ENCODE measurements at places on chromosomes 7 and 10.
A peak's percentile ranks its signal among the peaks of the same experiment; 100 is the strongest.

- DNase-seq, result peak; percentile 34
Observed at GRCh38 chr7:32516551-32517100, 21.3 kb downstream of the AVL9 start.

- peak; percentile 99 for DNase-seq
Observed at GRCh38 chr7:131188367-131189339, 139.0 kb upstream of the MKLN1 start.

- no peak for DNase-seq
Observed at GRCh38 chr10:88915781-88916180, 35.7 kb downstream of the STAMBPL1 start.

- peak; percentile 19 for DNase-seq
Observed at GRCh38 chr7:119482209-119482608, 790.8 kb upstream of the KCND2 start.

- DNase-seq, result peak; percentile 26
Observed at GRCh38 chr7:108083980-108084379, 46.2 kb downstream of the LAMB4 start.

GRCh38 chr10:59138052-59138451, 38.4 kb upstream of the PHYHIPL start:
- no peak for DNase-seq

DNA sequence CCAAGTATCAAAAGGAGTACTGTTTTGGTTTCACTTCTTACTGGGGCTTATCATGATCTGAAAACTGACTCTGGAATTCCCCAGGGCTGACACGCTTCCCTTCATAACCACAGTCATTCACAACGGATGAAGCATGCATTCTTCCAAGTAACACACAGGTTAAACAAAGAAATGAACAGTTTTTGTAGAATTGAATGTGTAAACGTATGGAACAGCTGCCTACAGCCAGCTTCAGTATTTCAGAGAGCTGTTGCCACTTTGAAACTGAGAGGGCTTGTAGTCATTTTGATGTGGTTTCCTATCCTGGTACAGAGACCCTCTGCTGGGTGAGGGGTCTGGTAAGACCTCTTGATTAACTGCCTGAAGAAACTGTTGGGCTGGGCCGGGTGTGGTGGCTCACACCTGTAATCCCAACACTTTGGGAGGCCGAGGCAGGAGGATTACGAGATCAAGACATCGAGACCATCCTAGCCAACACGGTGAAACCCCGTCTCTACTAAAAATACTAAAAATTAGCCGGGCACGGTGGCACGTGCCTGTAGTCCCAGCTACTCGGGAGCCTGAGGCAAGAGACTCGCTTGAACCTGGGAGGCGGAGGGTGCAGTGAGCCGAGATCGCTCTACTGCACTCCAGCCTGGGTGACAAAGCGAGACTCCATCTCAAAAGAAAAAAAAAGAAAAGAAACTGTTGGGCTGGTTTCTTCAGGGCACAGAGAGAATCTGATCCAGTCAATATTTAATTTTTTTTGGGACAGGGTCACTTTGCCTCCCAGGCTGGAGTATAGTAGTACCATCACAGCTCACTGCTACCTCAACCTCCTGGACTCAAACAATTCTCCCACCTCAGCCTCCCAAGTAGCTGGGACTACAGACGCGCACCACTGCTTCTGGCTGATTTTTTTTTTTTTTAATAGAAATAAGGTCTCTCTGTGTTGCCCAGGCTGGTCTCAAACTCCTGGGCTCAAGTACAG, 4.7 kb downstream of the NFE2L3 start:
- DNase-seq, result peak; percentile 90

GRCh38 chr7:67907792-67908191, 911.2 kb downstream of the TYW1 start:
- no peak for DNase-seq

- DNase-seq, result no peak
Observed at GRCh38 chr10:124164264-124164663, 70.9 kb upstream of the CHST15 start.

GRCh38 chr10:102863660-102864059, 5.6 kb upstream of the AS3MT start:
- DNase-seq, result no peak

DNA sequence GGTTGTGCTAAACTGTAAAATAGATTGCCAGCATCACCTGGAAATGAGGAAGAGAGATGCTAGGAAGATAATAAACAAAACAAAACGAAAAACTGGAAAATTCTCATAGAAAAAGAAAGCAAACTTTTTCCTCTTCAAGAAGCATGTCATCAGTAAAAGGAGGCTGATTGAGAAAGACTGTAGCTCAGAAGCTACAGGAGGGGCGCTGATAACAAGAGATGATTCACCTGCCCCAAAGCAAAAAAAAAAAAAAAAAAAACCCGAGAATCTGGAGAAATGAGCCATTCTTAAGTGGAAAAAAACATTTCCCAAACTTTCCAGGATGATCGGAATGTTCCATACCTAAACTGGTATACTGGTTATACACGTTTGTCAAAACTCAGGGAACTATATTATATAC, 130.5 kb upstream of the C1QL3 start:
- peak; percentile 30 for DNase-seq
